ENCODE measurements at places on chromosomes 3 and 15. TPM values are rescaled to one million over a fixed set of nuclear protein-coding genes. Genes with fewer than 3 reads are reported as not detected.

Gene AAGAB
- 66.6 TPM for total RNA-seq

Gene KBTBD13
- total RNA-seq, result not detected

Gene TERC
- 13.7 TPM for total RNA-seq

Gene MANF
- total RNA-seq, result 197 TPM

Gene STRA6
- not detected for total RNA-seq

Gene DLL4
- total RNA-seq, result not detected

Gene IGF2BP2
- 0.42 TPM for total RNA-seq

Gene ADAMTS9
- not detected for total RNA-seq

GRCh38 chr3:193771653-193772421, 178.8 kb downstream of the OPA1 start:
- H3K27ac ChIP-seq, result no peak overlapping the region
- H3K27me3 ChIP-seq, result no peaks in the 10 kb centered on the region
- no peak overlapping the region for H3K4me3 ChIP-seq
- no peaks in the 10 kb centered on the region for H3K36me3 ChIP-seq

DNA sequence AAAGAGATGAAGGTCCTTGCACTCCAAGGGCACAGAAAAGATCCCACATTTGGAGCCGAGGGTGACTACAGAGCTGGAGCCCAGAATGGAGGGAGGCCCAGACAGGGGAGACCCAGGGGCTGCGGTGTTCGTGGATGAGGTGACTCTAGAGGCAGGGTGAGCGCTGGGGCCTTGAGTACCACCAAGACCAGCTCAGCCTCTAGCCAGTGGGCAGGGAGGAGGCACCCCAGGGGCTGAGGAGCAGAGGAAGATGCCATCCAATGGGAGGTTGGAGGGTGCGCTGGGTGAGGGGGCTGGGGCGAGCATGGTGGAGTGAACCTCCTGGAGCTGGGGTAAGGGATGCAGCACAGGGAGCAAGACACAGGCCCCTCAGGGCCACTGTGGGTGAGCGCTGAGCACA, 13.3 kb downstream of the RRP9 start:
- DNase-seq, result no peak
- H3K27ac ChIP-seq, result no peak overlapping the region

- H3K36me3 ChIP-seq, result no peaks in the 10 kb centered on the region
- no peaks in the 10 kb centered on the region for H3K27me3 ChIP-seq
- no peaks in the 10 kb centered on the region for H3K4me1 ChIP-seq
- DNase-seq, result no peak
Observed at GRCh38 chr3:58556001-58556400, 19.0 kb upstream of the ACOX2 start.

DNA sequence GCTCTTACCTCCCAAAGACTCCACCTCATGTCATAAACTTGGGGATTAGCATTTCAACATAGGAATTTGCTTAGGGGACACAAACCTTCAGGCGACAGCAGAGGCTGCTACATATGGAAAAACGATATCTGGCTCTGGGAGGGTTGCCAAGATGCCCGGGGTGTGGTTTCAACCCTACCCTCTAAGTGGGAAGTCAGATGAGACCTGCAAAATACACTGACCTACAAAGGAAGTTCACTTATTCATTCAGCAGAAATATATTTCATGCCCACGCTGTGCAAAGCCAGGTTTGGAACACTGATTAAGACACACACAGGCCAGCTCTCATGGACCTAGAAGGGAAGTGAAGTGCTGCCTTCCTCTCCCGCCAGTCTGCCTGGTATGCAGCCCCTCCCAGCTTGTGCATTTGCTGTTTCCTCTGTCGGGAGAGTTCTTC, 239.3 kb downstream of the FEZF2 start:
- no peak overlapping the region for H3K27ac ChIP-seq
- no peak for DNase-seq
- no peaks in the 10 kb centered on the region for H3K4me1 ChIP-seq
- H3K27me3 ChIP-seq, result no peaks in the 10 kb centered on the region
- H3K4me3 ChIP-seq, result no peak overlapping the region

DNA sequence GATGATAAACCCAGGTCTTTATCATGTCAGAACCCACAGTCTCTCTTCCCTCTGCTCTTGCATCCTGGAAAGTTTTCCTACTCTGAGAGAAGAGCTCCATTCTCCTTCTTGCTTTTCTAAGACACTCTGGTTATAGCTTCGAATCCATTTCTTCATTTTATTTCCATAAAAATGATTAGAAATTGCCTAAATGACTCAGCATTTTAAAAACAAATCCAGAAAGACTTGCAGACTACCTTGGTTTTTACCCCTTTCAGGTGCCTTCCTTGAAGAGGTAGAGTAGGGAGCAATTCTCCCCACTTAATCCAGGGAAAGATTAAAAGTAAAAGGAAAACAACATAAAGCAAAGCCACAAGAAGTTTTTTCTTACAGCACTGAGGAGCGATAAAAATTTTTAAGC, 1256.0 kb downstream of the ROBO1 start:
- H3K27me3 ChIP-seq, result no peaks in the 10 kb centered on the region
- H3K4me1 ChIP-seq, result no peaks in the 10 kb centered on the region
- H3K27ac ChIP-seq, result no peak overlapping the region

GRCh38 chr15:41990691-41991090, 18.3 kb upstream of the EHD4 start:
- H3K27ac ChIP-seq, result no peak overlapping the region
- no peak overlapping the region for H3K4me3 ChIP-seq
- H3K36me3 ChIP-seq, result no peaks in the 10 kb centered on the region
- no peaks in the 10 kb centered on the region for H3K4me1 ChIP-seq
- H3K27me3 ChIP-seq, result no peaks in the 10 kb centered on the region
- DNase-seq, result no peak

- H3K4me3 ChIP-seq, result no peak overlapping the region
- H3K4me1 ChIP-seq, result no peaks in the 10 kb centered on the region
- H3K27ac ChIP-seq, result no peak overlapping the region
- H3K27me3 ChIP-seq, result no peaks in the 10 kb centered on the region
- no peak for DNase-seq
Observed at GRCh38 chr3:102447272-102447671, 12.5 kb downstream of the ZPLD1 start.

DNA sequence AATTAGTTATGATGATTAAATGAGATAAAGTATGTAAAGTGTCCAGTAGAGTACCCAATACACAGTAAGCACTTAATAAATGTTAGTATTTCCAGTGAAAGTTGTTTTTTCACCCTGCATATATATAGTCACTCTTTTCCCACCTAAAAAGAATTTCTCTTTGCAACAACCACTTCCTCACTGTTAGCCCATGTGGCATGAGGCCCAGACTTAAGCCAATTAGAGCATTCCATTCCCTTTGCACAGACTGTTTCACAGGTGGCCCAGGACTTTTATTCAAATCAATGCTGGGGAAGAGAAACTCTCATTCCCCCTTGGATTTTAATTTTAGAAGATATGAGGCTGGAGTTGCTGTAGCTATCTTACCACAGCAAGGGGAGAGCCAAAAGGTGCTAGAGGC, 3.7 kb downstream of the IFT80 start:
- DNase-seq, result no peak
- no peaks in the 10 kb centered on the region for H3K27me3 ChIP-seq
- H3K27ac ChIP-seq, result no peak overlapping the region
- H3K4me3 ChIP-seq, result no peak overlapping the region
- H3K36me3 ChIP-seq, result no peaks in the 10 kb centered on the region

GRCh38 chr3:10445561-10446175, 59.7 kb downstream of the ATP2B2 start:
- H3K27ac ChIP-seq, result no peak overlapping the region
- H3K27me3 ChIP-seq, result no peaks in the 10 kb centered on the region
- no peaks in the 10 kb centered on the region for H3K36me3 ChIP-seq
- no peak for DNase-seq
- H3K4me1 ChIP-seq, result no peaks in the 10 kb centered on the region

GRCh38 chr3:169813278-169813677, 574 bp upstream of the LRRC34 start:
- DNase-seq, result no peak
- H3K27me3 ChIP-seq, result no peaks in the 10 kb centered on the region
- H3K36me3 ChIP-seq, result no peaks in the 10 kb centered on the region
- H3K4me1 ChIP-seq, result peaks cover 17% of the 10 kb centered on the region

GRCh38 chr3:129673897-129674797, 67.7 kb upstream of the PLXND1 start:
- H3K4me1 ChIP-seq, result no peaks in the 10 kb centered on the region
- H3K27ac ChIP-seq, result no peak overlapping the region
- no peaks in the 10 kb centered on the region for H3K36me3 ChIP-seq
- DNase-seq, result no peak

DNA sequence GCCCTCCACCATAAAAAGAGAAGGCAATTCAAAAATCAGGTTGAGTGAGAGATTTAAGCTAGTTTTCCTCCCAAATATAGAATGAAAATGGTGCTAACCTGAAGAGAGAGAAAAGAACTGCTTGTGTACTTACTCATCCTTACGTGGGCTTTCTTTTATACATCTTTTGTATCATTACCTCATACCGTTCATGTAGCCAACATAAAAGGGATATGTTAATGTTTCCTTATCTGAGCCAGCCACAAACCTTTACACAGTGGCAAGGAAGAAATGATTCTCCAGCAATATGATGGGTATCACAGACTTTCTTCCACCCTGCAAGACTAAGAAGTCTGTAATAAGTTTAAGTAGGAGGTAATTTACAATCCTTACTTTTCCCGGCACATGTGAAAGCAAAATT, 600.8 kb upstream of the ZNF385D start:
- H3K27me3 ChIP-seq, result no peaks in the 10 kb centered on the region
- no peaks in the 10 kb centered on the region for H3K36me3 ChIP-seq
- H3K27ac ChIP-seq, result no peak overlapping the region
- no peak overlapping the region for H3K4me3 ChIP-seq

Data from CD8-positive, alpha-beta memory T cell (primary cell).